ENCODE measurements at places on chromosomes 2 and 18. TPM values are rescaled to one million over a fixed set of nuclear protein-coding genes. Genes with fewer than 3 reads are reported as not detected.

CFC1 gene
- total RNA-seq: not detected

AKAIN1 gene
- total RNA-seq: not detected

GRCh38 chr2:160426604-160427003, 67.0 kb downstream of the RBMS1 start:
- DNase-seq: no peak

DNA sequence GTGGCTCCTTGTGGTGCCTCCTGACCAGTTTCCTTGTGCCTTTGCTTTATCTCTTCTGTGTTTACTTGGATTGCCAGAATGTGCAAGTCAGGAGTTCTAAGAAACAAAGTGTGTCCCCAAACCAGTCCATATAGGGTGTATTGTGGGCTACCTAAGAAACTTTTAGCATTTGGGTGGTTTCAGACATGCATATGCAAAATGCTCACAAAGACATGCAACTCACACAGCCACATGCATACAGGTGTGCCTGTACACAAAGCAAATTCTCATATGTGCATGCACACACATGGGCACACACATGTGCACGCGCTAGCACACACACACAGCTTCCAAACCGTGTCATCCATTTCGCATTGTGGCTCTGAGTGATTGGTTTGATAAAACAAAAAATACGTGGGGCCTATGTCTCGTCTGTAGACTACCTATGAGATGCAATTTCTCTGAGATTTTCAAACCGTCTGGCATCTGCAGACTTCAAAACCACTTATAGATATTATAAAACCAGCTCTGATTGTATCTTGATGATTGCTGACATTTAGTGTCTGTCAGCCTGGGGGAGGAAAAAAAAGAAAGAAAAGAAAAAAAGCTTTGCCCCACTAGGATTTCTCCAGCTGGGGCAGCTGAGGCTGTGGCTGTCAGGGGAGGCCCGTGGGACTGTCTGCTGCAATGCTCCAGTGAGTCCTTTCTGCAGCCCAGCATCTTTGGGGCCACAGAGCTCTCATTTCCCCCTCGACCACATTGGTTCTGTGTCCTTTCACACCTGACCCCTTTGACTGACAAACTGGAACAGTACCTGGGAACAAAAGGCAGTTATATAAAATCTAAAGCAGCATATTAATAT, 556.1 kb downstream of the CMPK2 start:
- no peak for DNase-seq

DNA sequence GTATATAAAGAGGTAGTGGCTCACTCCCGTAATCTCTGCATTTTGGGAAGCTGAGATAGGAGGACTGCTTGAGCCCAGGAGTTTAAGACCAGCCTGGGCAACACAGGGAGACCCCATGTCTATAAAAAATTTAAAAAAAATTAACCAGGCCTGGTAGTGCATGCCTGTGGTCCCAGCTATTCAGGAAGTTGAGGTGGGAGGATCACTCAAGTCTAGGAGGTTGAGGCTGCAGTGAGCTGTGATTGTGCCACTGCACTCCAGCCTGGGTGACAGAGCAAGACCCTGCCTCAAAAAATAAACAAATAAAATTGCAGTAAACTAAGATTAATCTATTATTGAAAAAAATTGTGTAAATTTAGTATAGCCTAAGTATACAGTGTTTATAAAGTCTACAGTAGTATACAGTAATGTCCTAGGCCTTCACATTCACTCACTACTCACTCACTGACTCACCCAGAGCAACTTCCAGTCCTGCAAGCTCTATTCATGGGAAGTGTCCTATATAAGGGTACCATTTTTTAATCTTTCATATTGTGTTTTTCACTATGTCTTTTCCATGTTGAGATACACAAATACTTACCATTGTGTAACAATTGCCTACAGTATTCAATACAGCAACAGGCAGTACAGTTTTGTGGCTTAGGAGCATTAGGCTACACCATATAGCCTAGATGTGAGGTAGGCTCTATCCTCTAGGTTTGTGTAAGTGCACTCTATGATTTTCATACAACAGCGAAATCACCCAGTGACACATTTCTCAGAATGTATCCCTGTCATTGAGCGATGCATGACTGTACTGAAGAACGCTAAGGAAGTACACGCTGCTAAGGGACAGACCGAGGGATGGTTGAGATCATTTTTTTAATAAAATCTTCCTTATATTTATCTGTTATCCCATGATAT, 10.4 kb upstream of the MAP4K3 start:
- no peak for DNase-seq

DNA sequence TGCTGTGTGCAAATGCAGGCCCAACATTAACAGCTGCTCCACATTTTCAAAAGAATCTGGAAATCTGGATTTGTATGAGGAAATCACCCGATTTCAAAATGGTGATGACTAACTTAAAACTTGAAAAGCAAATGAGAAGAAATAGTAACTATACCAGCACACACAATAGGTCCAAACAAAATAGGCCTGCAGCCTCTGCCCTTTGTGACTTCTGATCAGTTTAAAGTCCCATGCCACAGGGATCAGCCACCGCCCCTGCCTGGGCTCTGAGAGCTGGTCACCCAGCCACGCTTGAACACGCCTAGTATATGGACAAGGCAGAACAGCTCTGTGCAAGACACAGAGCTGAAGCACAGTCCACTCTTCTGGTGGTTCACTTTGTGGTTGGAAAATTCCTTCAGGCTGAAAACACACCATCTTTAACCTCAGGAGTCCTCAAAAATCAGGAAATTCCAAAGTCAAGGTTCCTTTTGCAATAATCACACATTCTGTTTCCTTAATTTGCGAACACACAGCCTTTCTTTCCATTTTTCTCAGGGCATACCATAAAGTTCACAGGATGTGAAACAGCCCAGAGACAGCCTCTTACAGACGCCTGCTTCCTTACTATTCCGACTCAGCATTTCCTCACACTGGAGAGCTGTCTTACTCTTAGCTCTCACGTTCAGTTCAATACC, 150.1 kb upstream of the RIOK3 start:
- DNase-seq: no peak

- no peak for DNase-seq
Measured at GRCh38 chr18:8426401-8426800, 182.8 kb upstream of the RAB12 start.

DNA sequence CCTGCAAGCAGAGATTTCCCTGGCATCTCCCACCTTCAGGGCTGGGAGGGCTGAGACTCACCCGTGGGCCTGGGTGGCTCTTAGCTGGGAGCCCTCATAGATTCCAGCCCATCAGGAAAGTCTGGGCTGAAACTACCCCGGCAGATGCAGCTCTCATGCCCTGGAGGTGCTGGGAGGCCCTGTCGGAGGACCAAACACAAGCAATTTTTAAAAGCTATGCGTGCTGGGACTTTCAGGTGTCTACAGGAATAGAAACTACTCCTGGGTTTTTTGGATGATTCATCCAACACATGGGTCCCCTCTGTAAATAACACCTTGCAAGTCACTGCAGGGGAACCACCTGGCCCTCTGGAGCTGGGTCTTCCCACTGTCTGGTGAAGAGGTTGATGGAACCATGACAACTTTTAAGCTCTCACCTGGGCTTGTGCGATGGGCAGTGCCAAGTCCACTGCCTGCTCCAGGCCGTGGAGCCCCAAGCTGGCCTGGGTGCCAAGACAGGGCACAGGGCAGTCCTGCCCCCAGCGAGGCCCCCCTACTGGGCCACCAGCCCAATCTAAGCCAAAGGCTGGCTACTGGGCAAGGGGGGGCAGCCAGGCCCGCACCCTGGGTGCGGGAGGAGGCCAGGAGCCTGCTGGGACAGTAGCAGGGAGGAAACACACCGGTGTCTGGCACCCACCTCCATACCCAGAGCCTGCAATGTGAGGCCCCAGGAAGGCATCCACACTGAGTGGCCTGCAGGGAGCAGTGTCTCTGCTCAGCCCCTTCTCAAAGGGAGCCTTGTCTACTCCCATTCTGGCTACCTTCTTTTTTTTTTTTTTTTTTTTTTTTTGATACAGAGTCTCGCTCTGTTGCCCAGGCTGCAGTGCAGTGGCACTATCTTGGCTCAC, 1.1 kb upstream of the GPR55 start:
- DNase-seq: no peak

DNA sequence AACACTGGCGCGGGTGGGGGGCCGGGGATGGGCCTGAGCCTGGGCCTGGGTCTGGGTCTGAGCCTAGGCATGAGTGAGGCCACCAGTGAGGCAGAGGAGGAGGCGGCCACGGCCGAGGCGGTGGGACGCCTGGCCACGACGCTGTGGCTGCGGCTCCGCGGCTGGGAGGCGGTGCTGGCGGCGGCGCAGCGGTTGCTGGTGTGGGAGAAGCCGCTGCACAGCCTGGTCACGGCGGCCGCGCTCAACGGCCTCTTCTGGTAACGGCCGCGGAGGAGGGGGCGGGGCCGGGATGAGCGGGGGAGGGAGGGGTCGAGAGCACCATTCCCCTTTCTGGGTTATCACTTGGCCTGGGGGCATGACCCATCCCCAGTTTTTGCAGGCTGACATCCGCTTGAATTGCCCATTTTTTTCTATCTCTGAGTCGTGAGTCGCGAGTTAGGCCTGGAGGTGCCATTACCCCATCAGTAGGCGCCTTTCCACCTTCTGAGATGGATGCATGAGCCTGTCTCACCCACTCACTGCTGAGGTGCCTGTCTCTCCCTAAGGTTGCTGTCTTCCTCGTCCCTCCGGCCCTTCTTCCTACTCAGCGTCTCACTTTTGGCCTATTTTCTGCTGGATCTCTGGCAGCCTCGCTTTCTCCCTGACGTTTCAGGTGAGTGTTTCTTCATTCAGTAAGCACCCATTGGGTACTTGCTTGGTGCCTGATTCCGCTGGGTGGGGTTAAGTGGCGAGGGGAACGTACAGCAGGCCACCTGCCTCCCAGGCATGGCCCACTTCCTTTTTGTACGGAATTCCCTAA, 501 bp downstream of the RETREG2 start:
- no peak for DNase-seq

DNA sequence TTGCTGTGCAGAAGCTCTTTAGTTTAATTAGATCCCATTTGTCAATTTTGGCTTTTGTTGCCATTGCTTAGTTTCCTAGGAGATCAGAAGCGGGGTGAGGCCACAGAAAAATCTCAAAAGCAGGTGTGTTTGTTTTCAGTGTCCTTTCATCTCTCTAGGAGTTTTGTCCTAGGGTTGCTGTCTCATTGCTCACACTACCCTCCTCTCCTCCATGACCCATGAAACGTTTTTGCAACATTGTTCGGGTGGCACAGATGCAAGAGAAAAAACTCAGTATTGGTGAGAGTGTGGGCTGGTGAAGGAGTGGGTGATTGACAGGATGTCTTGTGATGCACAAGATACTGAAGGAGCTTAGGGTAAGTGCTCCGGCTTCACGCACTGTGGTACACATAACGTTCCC, 103.6 kb downstream of the LYPD1 start:
- no peak for DNase-seq

DNA sequence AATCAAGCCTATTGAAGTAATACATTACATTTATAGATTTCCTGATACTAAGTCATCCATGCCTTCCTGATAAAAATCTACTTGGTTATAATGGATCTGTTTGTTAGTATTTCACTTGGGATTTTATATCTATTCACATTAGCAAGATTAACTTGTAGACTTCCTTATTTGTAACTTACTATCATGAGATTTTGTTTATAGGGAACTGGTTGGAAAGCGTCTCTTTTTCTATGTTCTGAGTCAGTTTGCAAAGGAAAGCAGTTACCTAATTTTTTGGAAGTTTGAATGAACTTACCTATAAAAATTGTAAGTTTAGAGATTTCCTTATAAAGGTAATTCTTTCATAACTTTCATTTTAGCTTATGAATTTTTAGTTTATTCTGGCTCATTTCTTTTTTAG, 141.4 kb downstream of the SMAD7 start:
- no peak for DNase-seq

DNA sequence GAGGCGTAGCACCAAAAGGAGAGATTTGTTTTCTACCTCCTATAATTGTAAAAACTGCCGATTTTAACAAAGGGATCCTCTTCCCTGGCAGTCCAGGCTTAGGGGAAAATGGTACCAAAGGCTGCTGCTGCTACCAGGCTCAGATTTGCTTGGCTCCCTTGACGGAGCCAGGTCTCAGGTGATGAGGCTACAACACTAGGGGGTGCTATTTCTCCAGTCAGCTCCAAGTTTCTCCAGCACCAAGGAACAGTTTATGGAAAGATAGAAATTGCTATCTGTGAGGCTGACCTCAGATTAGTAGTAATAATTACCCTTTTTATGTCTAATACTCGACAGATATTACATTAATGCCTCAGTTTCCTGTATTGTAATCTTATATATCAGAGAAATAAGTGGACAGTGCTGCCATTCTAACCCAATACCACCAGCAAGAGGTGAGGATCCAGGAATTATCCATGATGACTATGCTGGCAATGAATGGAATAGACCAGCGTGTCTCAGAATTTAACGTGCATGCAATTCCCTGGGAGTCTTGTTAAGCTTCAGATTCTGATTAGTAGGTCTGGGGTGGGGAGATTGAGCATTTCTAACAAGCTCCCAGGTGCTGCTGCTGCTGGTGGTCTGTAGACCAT, 111.3 kb downstream of the ESCO1 start:
- peak; percentile 50 for DNase-seq

- no peak for DNase-seq
Measured at GRCh38 chr18:36322408-36322728, 24.9 kb downstream of the FHOD3 start.

- no peak for DNase-seq
Measured at GRCh38 chr2:152513681-152514080, 178.7 kb downstream of the FMNL2 start.

GRCh38 chr2:86037141-86037794, 68.4 kb downstream of the POLR1A start:
- no peak for DNase-seq
